Cardiac septum (tissue), 1 donor: ENCODE measurements at places on chromosomes 5 and 9. TPM values are rescaled to one million over a fixed set of nuclear protein-coding genes. Genes with fewer than 3 reads are reported as not detected.

NUTM2F gene
- not detected for total RNA-seq

ANKRD34B gene
- total RNA-seq = not detected

DNA sequence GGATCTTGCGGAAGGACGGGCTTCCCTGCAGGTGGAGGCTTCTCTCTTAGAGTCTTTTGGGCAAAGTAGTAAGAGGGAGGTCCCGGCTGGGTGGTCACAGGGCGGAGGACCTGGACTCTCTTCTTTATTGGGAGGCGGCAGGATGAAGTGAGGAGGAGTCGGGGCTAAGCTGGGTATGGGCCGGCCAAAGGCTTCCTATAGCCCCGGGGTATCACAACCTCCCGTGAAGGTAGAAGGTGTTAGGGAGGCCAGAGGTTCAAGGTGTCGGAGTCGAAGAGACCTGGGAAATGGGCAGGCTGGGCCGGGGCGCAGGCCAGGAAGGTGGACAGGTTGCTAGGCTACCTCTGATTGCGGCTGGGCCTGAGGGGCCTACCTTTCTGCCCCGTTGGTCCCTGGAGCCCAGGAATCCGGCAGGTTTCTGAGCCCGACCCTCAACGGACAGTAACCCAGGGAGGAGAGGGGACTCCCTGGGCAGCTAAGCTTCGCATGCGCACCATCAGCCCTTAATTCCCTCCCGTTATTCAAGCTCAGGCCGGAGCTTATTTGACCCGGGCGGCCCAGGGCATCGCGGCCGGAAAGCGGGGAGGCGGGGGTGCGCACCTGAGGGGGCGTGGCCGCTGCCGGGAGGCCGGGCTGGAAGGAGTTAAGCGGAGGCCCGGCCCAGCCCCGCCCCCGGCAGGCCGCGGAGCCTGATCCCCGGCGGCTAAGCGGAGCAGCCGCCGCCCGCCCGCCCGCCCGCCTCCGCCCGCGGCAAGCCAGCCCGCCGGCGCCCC lies at the start of gene TESK1:
Gene TESK1, plus strand, starts transcription at position 685 of the 773 bp plus-strand sequence. CDS start 358 bp downstream, outside the sequence.
- peak; percentile 80 for DNase-seq

- DNase-seq = peak; percentile 88
Observed at GRCh38 chr5:157651623-157652376, 438 bp downstream of the SOX30 start.

GRCh38 chr5:173355561-173355960 lies 27.3 kb upstream of the STC2 start:
- no peak for DNase-seq

DNA sequence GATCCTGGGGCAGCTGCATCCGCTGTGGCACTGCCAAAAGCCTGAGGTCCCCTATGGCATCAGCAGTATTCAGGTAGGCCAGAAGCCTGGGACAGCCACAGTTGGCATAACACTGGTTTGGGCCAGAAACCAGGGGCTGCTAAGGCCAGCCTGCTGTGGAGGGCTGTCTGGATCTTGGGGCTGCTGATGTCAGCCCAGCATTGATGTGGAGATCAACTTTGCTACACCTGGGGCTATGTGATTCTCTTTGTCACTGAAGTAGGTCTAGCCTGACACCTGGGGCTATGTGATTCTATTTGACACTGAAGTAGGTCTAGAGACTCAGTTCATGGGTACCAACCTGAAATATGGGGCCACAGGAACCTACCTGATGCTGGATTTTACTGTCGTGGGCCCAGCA lies 411.5 kb downstream of the RASEF start:
- DNase-seq = no peak

GRCh38 chr9:108271646-108272348 lies 584.0 kb downstream of the ACTL7B start:
- DNase-seq = no peak

- no peak for DNase-seq
Observed at GRCh38 chr9:19405771-19406170, 3.0 kb upstream of the ACER2 start.
